ENCODE measurements at places on chromosomes 7 and 10.

DNA sequence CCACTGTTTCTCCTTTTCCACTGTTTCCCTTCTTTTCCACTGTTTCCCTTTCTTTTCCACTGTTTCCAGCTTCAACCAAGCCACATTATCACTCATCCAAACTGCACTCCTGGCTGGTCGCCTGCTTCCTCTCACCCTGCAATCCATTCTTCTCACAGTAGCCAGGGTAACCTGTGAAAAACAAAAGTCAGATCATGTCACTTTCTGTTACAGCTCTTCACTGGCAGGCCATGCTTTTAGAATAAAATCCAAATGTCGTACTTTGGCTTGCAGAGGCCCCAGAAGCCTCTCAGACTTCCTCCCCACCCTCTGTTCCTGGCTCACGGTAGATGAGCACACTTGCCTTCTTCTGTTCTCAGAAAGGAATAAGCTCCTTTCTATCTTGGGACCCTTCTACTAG, 33.9 kb downstream of the STARD3NL start:
- no peak for DNase-seq

DNA sequence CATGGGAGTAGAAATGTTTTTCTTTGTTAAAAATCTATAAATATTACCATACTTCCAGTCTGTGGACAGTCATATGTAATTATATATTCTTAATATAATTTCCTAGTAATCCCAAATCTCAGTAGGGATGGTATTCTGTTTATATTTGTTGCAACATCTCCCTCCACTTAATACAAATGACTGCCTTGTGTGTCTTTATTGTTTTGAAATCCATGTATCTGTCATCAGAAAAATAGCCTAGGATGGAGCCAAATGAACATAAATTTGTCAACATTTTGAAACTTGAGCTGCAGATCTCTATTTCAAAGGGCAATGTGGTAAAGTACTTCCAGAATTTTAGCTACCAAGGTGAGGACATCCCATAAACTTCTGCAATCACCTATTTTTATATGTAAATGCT, 290.7 kb downstream of the TSPAN12 start:
- no peak for DNase-seq

DNA sequence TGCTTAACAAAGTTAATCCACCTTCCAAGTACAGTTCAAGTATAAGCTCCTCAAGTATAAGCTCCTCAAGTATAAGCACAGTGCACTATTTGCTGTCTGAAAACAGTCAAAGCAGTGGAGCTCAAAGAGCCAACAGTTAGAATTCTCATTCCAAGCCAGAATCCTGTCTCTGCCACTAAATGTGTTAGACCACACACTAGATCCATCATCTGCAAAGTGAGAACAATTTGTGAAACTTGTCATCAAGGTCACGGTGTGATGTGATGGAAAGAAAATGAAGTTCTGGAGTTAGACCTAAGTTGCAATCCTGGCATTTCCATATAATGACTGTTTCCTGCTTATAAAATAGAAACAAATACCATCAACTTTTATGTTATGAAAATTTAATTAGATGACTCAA, 602.5 kb downstream of the TNS3 start:
- no peak for DNase-seq

- no peak for DNase-seq
Observed at GRCh38 chr10:96017191-96017687, 26.1 kb upstream of the CCNJ start.

DNA sequence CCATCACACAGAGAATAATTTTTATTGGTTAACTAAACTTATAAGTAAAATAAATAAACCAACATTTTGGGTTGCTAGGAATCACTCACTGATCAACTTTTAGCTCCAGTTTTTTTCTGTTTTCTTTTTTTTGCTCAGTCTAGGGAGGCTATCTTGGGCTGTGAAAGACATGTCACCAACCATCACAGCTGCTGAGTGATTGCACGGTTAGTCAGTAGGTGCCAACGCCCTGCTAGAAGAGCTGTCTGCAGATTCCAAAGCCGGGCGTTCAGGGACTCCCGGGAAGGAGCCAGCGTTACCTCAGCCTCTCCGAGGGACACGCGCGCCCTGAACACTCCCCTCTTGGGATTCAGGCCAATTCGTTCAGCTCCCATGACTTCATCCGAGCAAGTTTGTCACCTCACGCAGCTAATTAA, 604 bp upstream of the STAM start:
- DNase-seq: no peak

- no peak for DNase-seq
Observed at GRCh38 chr10:129021594-129022304, 445.3 kb upstream of the MGMT start.

DNA sequence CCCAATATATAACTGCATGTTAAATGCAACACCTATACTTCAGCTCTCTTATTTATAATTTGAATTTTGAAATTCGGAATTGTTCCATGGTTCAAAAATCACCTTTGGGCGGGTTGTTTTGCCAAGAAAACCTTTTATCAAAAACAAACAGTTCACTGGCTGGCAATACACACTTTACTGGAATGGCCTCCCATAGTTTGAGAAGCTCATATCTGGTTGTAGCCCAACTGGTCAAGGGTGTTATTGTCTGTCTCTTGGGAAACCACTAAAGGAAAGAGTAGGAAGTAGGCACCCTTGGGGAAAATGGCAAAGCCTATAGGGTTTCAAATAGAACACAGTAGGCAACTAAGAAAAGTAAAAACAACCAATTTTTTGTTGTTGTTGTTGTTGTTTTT, 117.9 kb downstream of the HIPK2 start:
- no peak for DNase-seq

- peak; percentile 92 for DNase-seq
Observed at GRCh38 chr10:46255801-46256747, 30.7 kb upstream of the ANTXRL start.

DNA sequence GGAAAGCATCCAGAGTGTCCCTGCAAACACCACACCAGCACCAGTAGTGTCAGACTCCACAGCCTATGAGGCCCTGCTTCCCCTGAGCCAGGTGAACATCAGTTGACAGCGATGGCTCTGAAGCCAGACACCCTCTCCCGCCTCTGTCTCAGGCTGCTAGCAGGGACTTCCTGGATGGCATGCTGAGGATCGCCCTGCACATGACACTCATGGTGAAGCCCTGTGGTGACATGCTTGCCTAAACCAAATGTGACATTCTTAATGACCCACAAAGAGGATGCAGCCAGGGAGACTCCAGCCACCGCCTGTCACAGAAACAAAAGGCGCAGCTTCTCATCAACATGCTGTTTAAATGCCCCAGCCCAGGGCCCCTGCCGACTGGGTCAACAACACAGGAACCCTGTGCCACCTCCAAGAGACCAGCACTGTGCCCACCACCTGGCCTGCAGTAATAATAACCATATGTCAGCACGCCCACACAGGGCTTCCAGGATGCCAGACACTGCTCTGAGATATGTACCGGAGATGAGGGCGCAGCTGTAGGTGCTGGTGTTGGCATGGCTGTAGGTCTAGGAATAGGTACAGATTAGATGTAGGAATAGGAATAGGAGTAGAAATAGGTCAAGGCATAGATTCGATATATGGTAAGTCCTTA, 81.3 kb downstream of the GRID1 start:
- no peak for DNase-seq

DNA sequence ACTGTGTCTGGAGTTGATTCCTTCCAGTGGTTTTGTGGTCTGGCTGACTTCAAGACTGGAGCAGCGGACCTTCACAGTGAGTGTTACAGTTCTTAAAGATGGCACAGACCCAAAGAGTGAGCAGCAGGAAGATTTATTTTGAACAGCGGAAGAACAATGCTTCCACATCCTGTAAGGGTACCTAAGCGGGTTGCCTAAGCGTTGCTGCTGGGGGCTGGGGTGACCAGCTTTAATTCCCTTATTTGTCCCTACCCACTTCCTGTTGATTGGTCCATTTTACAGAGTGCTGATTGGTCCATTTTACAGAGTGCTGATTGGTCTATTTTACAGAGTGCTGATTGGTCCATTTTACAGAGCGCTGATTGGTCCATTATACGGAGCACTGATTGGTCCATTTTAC, 13.2 kb downstream of the AKR1B15 start:
- no peak for DNase-seq

- peak; percentile 35 for DNase-seq
Observed at GRCh38 chr7:92246360-92247101, 757 bp downstream of the ANKIB1 start.

GRCh38 chr10:75506930-75507329, 75.5 kb downstream of the LRMDA start:
- no peak for DNase-seq

- no peak for DNase-seq
Observed at GRCh38 chr7:18597754-18598153, 102.2 kb downstream of the HDAC9 start.
